Fibroblast of skin of abdomen (primary cell): ENCODE measurements at places on chromosomes 2 and 18.

- DNase-seq: no peak
Measured at GRCh38 chr18:58630071-58630470, 1.2 kb upstream of the ALPK2 start.

DNA sequence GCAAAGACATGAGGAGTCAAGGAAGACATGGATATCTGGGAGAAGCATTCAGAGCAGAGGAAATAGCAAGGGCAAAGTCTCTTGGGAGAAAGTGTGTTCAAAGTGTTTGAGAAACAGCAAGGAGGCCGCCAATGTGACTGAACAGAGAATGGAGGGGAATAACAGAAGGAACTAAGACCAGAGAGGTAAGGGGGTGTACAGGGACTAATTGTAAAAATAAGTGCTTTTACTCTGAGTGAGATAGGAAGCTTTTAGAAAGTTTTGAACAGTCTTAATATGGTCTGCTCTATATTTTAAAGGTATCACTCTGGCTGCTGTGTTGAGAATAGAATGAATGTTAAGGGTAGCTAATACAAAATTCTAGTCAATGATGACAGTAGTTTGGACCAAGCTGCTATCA, 6.8 kb upstream of the CREB1 start:
- DNase-seq: no peak

DNA sequence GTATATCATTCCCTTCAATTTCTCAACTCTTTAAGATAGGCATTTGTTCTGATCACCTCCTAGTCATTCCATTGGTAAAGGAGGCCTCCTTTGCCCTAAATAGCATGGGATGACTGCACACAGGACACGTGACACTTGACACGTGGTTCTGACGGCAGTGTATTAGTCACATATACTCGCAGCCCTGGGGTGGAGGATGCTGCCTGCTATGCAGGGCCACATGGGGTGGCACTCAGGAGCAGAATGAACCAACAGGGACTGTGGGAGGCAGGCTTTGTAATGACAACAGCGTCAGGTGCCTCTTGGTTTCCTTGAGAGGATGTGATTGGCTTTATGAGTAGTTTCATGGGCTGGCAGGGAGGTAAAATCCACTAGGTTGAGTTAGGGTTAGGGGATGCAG, 9.3 kb upstream of the KCNS3 start:
- DNase-seq: no peak

DNA sequence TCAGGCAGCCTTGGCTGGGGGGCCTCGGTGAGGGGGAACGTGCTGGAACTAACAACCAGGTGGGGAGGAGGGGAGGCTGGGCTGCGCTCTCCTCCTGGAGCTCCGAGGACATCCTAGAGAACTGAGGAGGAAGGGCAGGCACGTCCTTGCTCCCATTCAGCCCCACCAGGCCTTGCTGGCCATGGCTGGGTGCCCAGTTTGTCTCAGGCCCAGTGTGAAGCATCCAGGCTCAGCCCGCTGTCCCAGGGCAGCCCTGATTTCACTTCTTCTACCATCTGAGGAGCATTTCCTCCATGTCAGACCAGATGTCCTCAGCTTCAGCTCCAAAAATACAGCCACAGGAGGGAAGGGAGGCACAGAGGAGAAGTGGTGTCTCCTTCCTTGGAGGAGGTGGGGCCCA, 125.4 kb downstream of the CELF4 start:
- DNase-seq: no peak

DNA sequence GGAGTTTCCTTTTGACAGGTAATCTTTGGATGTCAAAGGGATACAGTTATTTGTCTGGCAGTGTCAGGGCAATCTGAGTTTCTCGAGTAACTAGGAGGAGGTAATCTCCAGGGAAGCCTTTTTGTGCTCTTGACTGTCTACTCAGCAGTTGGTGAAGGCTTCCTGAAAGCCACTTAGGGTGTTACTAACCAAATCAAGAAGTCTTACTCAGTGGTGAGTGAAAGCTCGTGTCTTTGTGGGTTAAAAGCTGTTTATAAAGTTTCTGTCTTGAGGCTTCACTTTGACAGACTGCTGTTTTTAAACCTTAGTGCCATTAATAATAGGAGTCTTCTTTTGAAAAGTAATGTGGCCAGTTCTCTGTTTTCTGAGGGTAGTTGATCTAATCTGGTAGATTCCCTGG, 1.7 kb downstream of the THSD7B start:
- no peak for DNase-seq

GRCh38 chr18:62672600-62672999, 42.7 kb upstream of the PHLPP1 start:
- no peak for DNase-seq

DNA sequence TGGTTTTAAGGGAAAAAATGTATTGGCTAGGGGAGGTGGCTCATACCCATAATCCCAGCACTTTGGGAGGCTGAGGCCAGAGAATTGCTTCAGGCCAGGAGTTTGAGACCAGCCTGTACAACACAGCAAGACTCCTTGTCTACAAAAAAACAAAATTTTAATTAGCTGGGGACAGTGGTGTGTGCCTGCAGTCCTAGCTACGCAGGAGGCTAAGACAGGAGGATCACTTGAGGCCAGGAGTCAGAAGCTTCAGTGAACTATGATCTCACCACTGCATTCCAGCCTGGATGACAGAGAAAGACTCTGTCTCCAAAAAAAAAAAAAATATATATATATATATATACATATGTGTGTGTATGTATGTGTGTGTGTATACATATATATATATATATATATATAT, 18.5 kb downstream of the CCDC88A start:
- no peak for DNase-seq
